Tibial nerve (tissue), 4 donors: ENCODE measurements at places on chromosomes 2 and 18.

- DNase-seq, result no peak
Observed at GRCh38 chr2:105883911-105884694, 139.4 kb downstream of the NCK2 start.

GRCh38 chr2:8251291-8251690 is 430.6 kb upstream of the ID2 start:
- DNase-seq, result no peak

DNA sequence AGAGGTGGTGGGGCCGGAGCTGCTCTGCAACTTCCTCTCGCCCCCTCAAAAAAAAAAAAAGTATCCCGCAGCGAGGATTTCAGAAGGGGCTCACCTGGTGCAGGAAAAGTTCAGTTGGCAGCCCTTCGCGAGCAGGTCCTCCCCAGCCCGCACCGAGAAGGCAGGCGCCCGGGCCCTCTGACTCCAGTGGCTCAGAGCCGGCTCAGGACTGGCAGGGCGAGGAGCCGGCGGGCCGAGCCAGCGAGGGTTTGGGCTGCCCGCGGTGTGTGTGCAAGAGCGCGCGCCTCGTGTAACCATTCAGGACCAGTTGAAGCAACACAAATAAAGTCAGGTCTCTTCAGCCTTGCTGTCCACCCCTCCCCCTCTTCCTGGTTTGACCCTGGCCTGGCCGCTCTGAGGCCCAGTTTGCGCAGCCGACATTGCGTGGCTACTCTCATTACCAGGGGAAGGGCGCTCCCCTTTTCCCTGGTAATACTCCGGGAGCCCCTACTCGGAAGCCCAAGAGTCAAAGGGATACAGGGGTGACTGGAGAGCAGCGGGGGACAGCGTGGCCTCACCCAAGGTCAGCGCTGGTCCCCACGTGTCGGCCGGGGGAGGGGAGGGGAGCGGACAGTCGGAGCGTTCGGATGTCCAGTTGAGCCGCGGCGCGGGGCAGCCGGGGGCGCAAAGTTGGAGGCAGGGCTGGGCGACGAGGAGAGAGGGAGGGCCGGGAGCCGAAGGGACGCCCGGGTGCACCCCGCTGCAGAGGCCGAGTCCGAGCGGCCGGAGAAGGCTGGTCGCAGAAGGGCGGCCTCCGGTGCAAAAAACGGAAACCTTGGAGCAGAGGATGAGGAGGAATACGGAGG is 12.3 kb downstream of the EN1 start:
- DNase-seq, result no peak

- DNase-seq, result no peak
Observed at GRCh38 chr18:44823286-44823685, 142.6 kb downstream of the SETBP1 start.

GRCh38 chr18:75168619-75169018 is 40.3 kb downstream of the PTGR3 start:
- DNase-seq, result no peak

GRCh38 chr2:29475499-29475898 is 360.3 kb downstream of the CLIP4 start:
- no peak for DNase-seq

GRCh38 chr2:204133476-204133875 is 196.9 kb downstream of the ICOS start:
- no peak for DNase-seq

DNA sequence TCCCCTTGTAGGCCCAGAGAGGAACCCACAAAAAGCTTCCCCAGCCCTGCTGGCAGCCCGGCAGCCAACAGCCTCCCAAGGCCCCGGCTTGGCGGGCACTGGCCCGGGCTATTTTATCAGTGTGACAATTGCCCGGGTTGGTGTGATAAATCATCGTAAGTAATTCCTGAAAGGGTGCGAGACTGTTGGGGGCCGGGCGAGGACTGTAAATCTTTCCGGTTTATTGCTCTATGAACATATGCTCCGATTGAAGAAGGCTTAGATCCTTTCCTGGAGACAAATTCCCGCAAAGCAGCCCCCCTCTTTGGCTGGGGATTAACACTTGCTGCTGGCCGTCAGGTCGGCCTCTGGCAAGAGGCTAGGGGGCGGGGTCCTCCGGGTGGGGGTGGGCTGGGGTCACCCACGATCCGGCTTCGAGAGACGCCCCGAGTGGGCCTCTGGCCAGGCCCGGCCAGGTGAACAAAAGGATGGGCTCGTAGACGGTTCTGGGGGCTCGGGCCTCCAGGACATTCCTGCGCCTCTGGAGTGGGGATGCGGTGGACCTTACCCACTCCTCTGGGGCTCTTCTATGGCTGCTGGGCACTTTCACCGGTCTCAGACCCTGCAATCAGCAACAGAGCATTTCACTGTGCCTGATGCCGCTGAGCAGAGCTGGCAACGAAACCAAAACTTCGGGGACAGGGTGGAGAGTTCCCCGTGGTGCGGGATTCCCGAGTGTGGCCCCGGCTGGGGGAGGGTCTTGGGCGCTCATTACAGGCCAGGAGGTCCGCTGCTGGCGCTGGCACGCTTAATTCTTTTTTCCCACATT is 2.0 kb downstream of the HOXD3 start:
- DNase-seq, result no peak

GRCh38 chr2:18593496-18593895 is 4.1 kb upstream of the NT5C1B start:
- no peak for DNase-seq

GRCh38 chr2:52336951-52337350 is 1305.0 kb upstream of the NRXN1 start:
- DNase-seq, result no peak

GRCh38 chr2:219459460-219460311 is 25.0 kb downstream of the SPEG start:
- peak; percentile 40 for DNase-seq

GRCh38 chr18:5618047-5618688 is 74.4 kb upstream of the EPB41L3 start:
- DNase-seq, result no peak

- no peak for DNase-seq
Observed at GRCh38 chr2:127864877-127865276, 6.9 kb upstream of the POLR2D start.

DNA sequence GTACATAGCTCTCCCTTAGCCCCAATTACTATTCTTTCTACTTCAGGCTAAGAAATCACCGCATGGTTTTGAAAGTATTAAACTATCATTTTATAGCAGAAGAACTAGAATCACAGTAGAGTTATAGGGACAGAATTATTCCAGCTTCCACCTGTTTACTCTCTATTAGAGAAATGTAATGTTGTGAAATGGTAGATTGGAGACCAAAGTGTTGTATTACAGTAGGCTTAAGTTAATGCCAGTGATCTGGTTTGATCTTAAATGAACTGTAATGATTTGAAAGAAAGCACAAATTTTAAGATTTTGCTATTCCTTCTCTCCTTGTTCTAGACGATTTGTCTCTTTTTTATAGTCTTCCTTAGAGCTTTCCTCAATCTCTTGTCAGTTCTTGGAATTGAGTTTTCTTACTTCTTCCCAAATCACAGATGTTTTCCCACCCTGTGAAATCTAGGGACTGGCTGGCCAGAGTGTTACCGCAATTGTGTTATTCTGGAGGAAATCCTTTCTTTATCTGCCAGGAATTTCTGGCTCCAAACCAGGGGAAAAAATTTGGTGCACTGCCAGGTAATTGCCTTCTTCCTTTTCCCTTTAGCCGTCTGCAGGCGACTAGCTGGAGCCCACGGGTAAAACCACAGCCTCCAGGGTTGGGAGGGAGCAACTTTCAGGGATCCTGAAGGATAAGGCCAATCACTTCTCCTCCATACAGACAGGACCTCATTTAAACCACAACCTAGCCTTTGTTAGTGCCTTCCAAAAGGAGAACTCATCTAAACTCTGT is 51.7 kb downstream of the NOP58 start:
- peak; percentile 35 for DNase-seq

DNA sequence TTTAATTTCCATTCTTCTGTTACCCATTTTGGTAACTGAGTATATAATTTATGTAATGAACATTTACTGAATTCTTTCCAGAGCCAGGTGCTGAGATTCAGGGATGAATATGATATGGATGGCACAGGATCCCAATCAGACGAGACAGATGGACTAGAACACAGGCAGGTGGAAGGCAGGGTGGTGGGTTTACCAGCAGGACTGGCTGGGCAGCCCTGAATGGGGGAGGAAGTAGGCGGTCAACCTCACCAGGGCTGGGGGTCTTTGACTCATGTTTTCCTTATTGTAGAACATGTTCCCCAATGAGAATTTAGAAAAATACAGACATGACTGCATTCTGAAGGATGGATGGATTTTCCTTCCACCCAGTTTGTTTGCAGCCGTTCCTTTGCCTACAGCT is 80.3 kb downstream of the CIB4 start:
- no peak for DNase-seq

DNA sequence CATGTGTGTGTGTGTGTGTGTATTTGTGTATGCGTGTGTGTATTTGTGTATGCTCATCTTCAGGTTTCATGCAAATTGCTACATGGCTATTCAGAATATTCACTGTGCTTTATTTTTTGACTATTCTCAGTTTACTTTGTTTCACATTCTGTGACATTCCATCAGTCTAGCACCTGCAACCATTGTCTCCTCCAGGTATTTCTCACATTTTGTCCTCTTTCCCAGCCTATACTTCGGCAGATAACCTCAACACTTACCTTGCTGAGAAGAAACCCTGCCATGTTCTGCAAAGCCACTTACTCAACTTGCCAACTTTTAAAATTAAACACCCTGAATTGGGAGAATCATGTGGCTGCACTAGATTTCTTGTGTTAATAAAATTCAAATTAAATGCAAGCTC is 135.4 kb upstream of the REG3A start:
- no peak for DNase-seq

GRCh38 chr2:45498661-45499550 is 112.2 kb downstream of the SRBD1 start:
- no peak for DNase-seq

GRCh38 chr2:68710336-68710735 is 24.3 kb upstream of the ARHGAP25 start:
- no peak for DNase-seq

DNA sequence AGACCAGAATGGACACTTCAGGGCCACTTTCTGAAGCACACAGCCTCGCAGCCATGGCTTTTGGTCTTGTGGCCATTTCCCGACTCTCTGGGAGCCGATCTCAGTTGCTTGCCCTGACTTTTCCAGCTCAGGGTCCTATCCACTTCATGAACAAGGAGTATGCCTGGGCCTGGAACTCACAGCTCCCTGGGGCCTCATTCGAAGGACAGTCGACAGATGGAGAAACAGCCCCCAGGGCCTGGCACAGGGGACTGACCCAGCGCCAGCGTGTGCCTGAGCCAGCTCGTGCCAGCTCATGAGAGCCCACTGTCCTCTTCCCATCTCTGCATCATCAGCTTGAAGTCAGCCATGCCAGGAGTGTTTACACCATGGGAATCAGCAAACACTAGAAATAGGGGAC is 134.6 kb upstream of the GPC1 start:
- DNase-seq, result no peak

- no peak for DNase-seq
Observed at GRCh38 chr2:239576784-239577685, 176.2 kb upstream of the HDAC4 start.

- no peak for DNase-seq
Observed at GRCh38 chr2:224127871-224128501, 88.9 kb upstream of the SERPINE2 start.

- no peak for DNase-seq
Observed at GRCh38 chr2:5692561-5693286, 540 bp downstream of the SOX11 start.

DNA sequence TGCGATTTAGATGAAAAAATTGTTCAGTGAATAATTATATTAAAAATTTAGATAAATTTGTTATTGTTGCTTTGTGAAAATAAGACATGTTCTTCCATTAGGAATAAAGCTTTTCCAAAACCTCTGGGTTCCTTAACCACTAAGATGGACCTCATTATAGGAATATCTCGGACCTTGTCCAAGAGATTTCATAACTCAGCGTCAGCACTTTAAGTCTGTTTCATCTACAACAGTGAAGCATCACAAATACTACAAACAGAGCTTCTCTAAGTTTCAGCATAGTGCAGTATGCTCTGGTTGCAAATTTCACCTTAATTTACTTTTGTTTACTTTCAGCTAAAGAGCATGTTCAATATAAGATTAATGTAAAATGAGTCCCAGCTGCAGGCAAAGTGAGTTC is 150.3 kb downstream of the UBE2E3 start:
- no peak for DNase-seq
